ENCODE measurements at places on chromosomes 7 and 10. TPM values are rescaled to one million over a fixed set of nuclear protein-coding genes. Genes with fewer than 3 reads are reported as not detected.

DNA sequence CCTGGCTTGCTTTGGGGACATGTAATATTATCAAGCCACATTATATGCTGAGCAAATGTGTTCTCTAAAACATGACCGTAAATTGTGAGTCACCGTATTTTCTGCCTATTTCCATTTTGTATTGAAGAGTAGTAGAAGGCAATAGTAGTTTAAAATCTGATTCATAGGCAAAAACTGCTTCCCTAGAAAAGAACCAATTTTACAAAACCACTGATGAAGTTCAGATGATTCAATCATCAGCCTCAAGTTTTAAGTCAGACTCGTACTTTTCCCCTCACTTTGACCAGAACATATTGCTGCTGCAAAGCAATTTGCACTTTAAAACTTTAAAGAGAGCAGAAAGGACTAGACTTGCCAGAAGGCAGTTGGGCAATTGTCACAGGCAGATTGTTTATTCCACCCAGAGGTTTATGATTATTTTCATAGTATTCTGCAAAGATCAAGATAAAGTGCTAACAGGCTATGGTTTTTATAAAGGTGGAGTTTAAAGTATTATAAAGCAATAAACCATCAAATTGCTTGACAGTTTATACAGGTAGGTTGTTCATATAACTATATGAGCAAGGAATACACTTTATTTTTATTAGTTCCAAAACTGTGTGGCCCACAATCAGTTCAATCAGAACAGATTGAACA is 168.2 kb downstream of the ETV1 start:
- no peaks in the 10 kb centered on the region for H3K27me3 ChIP-seq
- no peaks in the 10 kb centered on the region for H3K36me3 ChIP-seq
- DNase-seq, result no peak

DNA sequence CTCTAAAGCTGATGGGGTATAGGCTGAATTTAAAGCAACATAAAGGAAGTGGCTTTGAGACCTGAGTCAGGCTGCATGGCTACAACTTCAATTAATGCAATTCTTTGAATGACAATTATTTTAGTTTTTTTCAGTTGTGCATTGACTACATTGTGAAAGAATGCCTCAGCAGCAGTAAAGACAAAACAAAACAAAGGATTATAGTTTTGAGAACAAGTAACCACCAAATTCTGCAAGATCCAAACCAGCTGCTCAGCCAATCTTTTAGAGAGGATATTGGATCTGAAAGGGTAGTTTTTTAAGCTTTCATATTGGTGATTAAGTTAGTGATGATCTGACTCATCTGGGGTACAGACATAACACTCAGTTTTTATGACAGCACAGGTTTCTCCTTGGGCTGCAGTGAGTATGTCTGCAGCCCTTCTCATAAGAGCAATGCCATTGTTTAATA is 40.6 kb upstream of the ABCA13 start:
- H3K27me3 ChIP-seq, result no peaks in the 10 kb centered on the region
- H3K4me3 ChIP-seq, result no peak overlapping the region
- no peak overlapping the region for H3K27ac ChIP-seq
- no peak for DNase-seq
- H3K36me3 ChIP-seq, result no peaks in the 10 kb centered on the region
- no peaks in the 10 kb centered on the region for H3K4me1 ChIP-seq

- H3K36me3 ChIP-seq, result no peaks in the 10 kb centered on the region
- H3K4me1 ChIP-seq, result no peaks in the 10 kb centered on the region
- no peak overlapping the region for H3K4me3 ChIP-seq
- H3K27me3 ChIP-seq, result peaks cover 1% of the 10 kb centered on the region
- H3K27ac ChIP-seq, result no peak overlapping the region
Observed at GRCh38 chr10:101771380-101771779, 4.5 kb downstream of the FGF8 start.

GRCh38 chr10:114189700-114190099 is 10.5 kb downstream of the TDRD1 start:
- H3K4me3 ChIP-seq, result no peak overlapping the region
- no peak for DNase-seq
- H3K27ac ChIP-seq, result no peak overlapping the region

DNA sequence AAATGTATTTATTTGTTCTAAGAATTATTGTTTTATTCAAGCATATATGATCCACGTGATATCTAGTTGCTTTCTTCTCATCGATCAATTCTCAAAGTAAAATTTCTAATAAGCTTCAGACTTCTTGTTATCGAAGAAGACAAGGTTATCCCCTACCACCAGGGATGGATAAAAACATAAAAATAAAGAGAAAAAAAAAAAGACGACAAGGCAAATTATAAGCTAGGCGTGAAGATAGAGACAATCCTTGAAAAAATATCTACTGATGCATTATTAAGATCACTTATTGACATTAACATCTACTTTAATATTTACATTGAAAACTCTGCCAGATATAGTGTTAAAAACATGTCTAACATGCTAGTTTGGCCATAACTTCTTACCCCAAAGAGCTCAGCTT is 19.4 kb downstream of the PEX1 start:
- no peaks in the 10 kb centered on the region for H3K27me3 ChIP-seq
- no peak overlapping the region for H3K4me3 ChIP-seq
- no peak overlapping the region for H3K27ac ChIP-seq

- DNase-seq, result no peak
- H3K4me3 ChIP-seq, result no peak overlapping the region
- H3K27me3 ChIP-seq, result no peaks in the 10 kb centered on the region
- H3K27ac ChIP-seq, result no peak overlapping the region
- no peaks in the 10 kb centered on the region for H3K4me1 ChIP-seq
Observed at GRCh38 chr10:29435809-29436501, 147.1 kb downstream of the LYZL1 start.

- DNase-seq, result peak; percentile 20
- no peaks in the 10 kb centered on the region for H3K4me1 ChIP-seq
- no peaks in the 10 kb centered on the region for H3K27me3 ChIP-seq
Observed at GRCh38 chr10:131847241-131847783, 53.5 kb upstream of the PPP2R2D start.

GRCh38 chr10:124251317-124252065 is 158.1 kb upstream of the CHST15 start:
- no peak overlapping the region for H3K27ac ChIP-seq
- H3K36me3 ChIP-seq, result no peaks in the 10 kb centered on the region
- DNase-seq, result no peak
- no peaks in the 10 kb centered on the region for H3K27me3 ChIP-seq
- H3K4me3 ChIP-seq, result no peak overlapping the region
- H3K4me1 ChIP-seq, result no peaks in the 10 kb centered on the region

DNA sequence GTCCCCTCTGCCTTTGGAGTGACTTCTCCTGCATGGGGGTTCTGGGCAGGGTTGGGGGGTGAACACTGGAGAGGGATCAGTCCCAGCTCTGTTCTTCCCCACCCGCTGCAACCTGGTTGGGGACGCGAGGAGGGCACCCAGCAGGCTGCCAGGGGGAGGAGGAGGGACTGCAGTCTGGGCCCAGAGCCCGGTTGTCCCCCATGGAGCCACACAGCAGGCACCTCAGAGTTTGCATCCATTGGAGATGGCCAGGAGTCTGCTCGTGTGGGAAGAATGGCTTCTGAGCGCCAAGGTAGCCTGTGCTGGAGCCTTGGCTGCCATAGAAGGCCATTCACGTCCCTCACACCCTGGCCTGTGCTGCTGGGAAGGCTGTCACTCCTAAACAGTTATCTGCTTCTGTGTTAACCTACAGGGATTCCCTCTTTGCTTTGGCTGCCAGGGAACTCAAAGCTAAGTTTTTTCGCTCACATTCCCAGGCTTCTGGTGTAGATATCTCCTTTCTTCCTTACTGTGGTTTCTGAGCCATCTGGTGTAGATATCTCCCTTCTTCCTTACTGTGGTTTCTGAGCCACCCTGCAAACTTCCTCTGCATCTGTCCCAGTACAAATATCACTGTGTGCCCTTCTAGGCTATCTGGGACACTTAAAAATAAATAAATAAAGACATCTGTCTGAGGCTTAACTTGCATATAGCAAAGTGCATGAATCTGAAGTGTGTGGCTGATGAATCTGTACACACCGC is 133.7 kb downstream of the LHPP start:
- no peak overlapping the region for H3K27ac ChIP-seq
- no peaks in the 10 kb centered on the region for H3K36me3 ChIP-seq
- H3K4me1 ChIP-seq, result peaks cover 9% of the 10 kb centered on the region
- DNase-seq, result no peak
- no peak overlapping the region for H3K4me3 ChIP-seq

- H3K27ac ChIP-seq, result no peak overlapping the region
- H3K27me3 ChIP-seq, result no peaks in the 10 kb centered on the region
- H3K36me3 ChIP-seq, result no peaks in the 10 kb centered on the region
- no peak overlapping the region for H3K4me3 ChIP-seq
- no peak for DNase-seq
- H3K4me1 ChIP-seq, result peaks cover 18% of the 10 kb centered on the region
Observed at GRCh38 chr10:70597856-70598815, 4.4 kb downstream of the PRF1 start.

GRCh38 chr7:114932991-114933390 is 11.1 kb downstream of the MDFIC start:
- no peak overlapping the region for H3K4me3 ChIP-seq
- no peaks in the 10 kb centered on the region for H3K36me3 ChIP-seq
- no peak for DNase-seq
- no peak overlapping the region for H3K27ac ChIP-seq

- peaks cover 28% of the 10 kb centered on the region for H3K4me1 ChIP-seq
- DNase-seq, result peak; percentile 35
- H3K36me3 ChIP-seq, result peaks cover 3% of the 10 kb centered on the region
- H3K27me3 ChIP-seq, result no peaks in the 10 kb centered on the region
- peak overlapping the region; percentile 3 for H3K27ac ChIP-seq
Observed at GRCh38 chr10:101834341-101834740, 9.3 kb downstream of the KCNIP2 start.

GRCh38 chr10:99411546-99411945 is 18.9 kb downstream of the GOT1 start:
- H3K4me3 ChIP-seq, result no peak overlapping the region
- DNase-seq, result no peak
- H3K27ac ChIP-seq, result no peak overlapping the region
- no peaks in the 10 kb centered on the region for H3K27me3 ChIP-seq
- H3K36me3 ChIP-seq, result no peaks in the 10 kb centered on the region
- H3K4me1 ChIP-seq, result peaks cover 11% of the 10 kb centered on the region

GRCh38 chr10:86668297-86669165 is at the start of gene LDB3:
Gene LDB3, plus strand, starts transcription at chr10:86668511. Its CDS starts 181 bp downstream, at chr10:86668692.
- DNase-seq, result no peak
- no peaks in the 10 kb centered on the region for H3K36me3 ChIP-seq
- no peaks in the 10 kb centered on the region for H3K27me3 ChIP-seq
- H3K4me3 ChIP-seq, result no peak within 1 kb of the TSS
- H3K27ac ChIP-seq, result no peak within 1 kb of the TSS

DNA sequence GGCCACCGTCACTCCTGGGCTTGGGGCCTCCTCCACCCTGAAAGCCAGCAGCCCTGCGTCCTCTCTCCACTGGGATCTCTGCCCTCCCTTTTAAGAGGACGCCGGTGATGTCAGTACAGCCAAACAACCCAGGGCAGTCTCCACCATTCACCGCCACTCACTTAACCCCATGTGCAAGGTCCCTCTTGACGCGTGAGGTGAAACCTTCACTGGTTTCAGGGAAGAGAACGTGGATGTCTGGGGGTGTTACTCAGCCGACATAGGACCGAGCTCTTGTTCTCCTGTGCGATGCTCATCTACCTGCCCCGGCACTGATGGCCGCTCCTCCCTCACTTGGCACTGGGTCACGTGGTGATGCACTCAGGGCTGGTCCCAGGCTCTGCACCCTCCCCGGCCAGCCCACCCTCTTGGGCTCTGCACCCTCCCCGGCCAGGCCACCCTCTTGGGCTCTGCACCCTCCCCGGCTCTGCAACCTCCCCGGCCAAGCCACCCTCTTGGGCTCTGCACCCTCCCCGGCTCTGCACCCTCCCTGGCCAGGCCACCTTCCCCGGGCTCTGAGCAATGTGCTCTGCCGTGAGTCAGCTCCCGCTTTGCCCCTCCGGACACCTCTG is 36.1 kb downstream of the ADGRA1 start:
- no peaks in the 10 kb centered on the region for H3K27me3 ChIP-seq
- H3K27ac ChIP-seq, result no peak overlapping the region
- DNase-seq, result no peak
- no peak overlapping the region for H3K4me3 ChIP-seq
- H3K4me1 ChIP-seq, result no peaks in the 10 kb centered on the region
- H3K36me3 ChIP-seq, result no peaks in the 10 kb centered on the region

- H3K27ac ChIP-seq, result no peak overlapping the region
- H3K4me1 ChIP-seq, result no peaks in the 10 kb centered on the region
- H3K4me3 ChIP-seq, result no peak overlapping the region
- H3K36me3 ChIP-seq, result no peaks in the 10 kb centered on the region
Observed at GRCh38 chr7:113085781-113086390, 741 bp downstream of the GPR85 start.

DNA sequence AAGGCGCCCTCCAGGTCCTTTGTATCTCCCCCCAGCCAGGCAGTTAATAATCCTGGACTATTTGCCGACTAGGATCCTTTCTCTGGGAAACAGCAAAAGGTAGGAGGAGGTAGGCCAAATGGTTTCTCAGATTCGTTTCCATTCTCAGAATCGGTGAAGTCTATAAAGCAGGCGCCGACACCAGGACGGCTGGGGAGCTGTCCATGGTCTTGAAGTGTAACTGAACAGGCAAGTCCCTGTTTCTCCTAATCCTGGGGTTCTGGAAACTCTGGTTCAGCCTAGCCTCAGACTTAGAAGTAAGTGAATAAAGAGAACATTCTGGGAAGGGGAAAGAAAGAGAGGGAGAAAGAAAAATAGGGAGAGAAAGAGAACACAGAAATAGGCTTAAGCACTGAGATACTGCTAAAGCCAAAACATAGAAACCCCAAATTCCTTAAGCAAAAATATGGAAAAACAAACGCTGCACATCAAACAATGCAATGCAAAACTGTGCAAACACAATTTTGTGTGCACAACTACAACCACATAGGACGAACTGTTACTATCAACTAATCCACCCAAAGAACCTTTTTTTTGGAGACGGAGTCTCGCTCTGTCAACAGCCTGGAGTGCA is 11.1 kb upstream of the INA start:
- H3K27me3 ChIP-seq, result no peaks in the 10 kb centered on the region
- DNase-seq, result peak; percentile 73
- no peaks in the 10 kb centered on the region for H3K36me3 ChIP-seq
- H3K27ac ChIP-seq, result no peak overlapping the region

DNA sequence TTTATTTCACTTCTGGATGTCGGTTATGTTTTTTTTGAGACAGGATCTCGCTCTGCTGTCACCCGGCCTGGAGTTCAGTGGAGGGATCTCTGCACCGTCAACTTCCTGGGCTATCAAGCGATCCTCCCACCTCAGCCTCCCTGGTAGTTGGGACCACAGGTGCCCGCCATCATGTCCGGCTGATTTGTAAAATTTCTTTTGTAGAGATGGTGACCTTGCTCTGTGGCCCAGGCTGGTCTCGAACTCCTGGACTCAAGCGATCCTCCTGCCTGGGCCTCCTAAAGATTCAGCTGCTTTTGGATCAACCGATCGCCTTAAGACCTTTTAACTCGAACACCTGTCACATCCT is 606 bp upstream of the RABGEF1 start:
- H3K36me3 ChIP-seq, result peaks cover 3% of the 10 kb centered on the region
- H3K4me3 ChIP-seq, result peak overlapping the region; percentile 100
- DNase-seq, result no peak

GRCh38 chr10:20372748-20373147 is 524.4 kb downstream of the NEBL start:
- no peak for DNase-seq
- H3K4me3 ChIP-seq, result no peak overlapping the region
- H3K27ac ChIP-seq, result no peak overlapping the region
- H3K4me1 ChIP-seq, result no peaks in the 10 kb centered on the region

SLIT1 gene
- total RNA-seq, result 0.42 TPM

VWDE gene
- total RNA-seq, result 0.70 TPM

SLC26A4 gene
- not detected for total RNA-seq

AKR1C4 gene
- total RNA-seq, result 0.25 TPM

SGCE gene
- total RNA-seq, result 56.2 TPM

Data from Caco-2 (cell line).